ENCODE measurements at places on chromosomes 4 and X.

DNA sequence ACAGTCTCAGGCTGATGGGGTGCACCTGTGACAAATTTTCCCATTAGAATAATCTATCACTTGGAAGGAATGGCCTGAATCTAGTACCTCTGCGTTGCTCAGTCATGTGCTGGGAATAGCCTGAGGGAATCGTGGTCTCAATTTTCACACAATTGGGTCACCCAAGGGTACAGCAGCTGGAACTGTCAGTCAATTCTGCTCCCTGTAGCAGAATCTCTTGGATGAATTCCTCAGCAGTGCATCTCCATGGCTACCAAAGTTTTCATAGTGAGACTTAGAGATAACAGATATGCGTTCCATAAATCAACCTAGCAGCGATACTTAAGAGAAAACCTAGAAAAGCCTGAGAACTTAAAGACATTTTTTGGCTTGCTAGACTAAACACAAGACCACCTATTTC lies 288.7 kb upstream of the CTSO start:
- DNase-seq, result no peak

GRCh38 chr4:37243722-37244582 lies 591 bp upstream of the NWD2 start:
- no peak for DNase-seq

DNA sequence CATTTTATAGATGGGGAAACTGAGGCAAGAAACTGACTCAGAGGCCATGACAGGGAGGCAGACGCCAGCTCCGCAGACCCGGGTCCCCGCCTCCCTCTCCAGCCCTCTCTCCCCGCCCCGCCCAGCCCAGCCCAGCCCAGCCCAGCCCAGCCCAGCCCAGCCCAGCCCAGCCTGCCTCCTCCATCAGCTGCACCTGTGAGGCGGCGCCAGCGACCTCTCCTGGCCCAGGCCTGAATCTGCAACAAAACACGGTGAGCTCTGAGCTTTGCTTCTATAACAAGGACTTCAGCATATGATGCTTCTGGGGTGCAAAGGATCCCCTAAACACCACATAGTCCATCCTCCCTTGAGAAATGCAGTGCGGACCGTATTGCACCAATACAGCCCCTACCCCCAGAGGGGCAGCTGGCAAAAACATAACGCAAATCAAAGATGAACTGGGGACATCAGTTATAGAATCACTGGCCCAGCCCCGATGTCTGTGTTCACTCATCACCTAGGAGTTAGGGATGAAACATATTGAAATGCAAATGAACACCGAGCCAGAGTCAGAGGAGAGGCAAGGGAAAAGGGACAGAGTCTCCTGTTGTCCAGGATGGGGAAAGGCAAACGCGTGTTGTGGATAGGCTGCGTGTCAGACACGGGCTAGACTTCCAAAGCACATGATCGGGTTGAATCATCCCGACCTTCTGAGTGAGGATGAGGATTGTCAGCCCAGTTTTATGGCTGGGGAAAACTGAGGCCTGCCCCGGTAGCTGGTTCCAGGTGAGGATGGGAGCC lies 216.1 kb upstream of the PSAPL1 start:
- no peak for DNase-seq

DNA sequence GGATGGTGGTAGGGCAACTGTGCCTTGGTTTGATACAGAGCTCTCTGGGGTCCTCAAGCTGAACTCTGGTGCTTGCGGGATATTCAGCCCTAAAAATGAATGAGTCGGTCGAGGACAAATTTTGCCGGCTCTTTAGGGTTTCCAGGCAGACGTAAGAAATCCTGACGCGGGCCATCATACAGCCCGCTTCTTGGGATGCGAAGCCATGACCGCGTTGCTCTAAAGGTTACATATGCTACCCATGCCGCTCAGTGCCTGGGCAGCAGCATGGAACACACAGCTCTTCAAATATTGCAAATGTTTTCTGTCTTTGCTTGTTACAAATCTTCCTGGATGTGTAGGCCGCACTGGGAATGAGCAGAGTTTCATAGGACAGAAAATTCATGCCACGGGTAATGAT lies 55.6 kb downstream of the NBDY start:
- DNase-seq, result no peak

DNA sequence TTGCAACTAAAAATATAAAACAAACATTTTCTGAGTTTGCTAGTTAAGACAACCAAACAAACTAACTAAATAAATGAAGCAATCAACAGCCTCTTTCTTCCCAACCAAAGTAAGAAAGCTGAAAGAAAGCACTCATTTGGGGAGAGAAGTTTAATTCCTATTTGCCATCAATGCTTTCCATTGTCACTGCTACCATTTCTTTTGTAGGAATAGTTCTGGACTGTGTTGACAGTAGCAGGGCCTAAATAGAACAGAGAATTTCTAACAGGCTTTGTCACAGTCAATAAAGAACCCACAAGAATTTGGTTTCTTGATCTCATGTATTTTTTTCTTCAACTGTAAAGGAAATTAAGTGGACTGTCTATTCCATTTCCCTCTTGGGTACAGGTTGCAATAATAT lies 1886.4 kb upstream of the TENM3 start:
- no peak for DNase-seq

DNA sequence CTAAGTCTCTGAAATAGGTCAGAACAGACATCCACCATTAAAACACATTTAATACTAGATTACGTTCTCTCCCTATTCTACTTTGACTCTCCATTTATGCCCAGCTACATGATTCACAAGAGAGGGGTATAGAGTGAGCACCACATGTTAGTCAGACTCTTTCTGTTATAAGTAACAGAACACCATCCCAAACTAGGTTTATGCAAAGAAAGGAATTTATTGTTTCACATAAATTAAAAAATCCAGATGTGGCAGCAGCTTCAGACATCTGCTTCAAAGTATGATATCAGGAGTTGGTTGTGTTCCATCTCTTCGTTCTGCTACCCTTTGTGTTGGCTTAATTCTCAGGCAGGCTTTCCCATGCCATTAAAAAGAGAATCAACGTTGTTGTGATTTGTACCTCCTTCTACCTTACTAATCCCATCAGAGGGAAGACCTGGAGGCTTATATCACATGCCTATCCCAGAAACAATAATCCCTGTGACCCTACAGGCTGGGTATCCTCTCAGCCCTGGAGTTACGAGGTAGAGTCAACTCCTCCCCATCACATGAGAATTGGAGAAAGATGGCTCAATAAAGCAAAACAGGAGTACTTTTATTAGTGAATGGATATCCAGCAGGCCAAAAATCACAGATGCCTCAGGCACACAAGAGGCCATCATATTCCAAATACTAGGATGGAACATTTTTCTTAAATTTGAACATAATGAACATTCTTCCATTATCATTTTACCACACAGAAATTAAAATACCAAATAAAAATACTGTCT lies 163.2 kb downstream of the SLC7A11 start:
- no peak for DNase-seq

- DNase-seq, result no peak
Observed at GRCh38 chrX:118182681-118183080, 66.1 kb upstream of the KLHL13 start.

GRCh38 chr4:53189011-53189410 lies 176.8 kb downstream of the SCFD2 start:
- DNase-seq, result no peak

Data from NCI-H460 (cell line).